HepG2 (cell line): ENCODE measurements at places on chromosomes 1 and 21. TPM values are rescaled to one million over a fixed set of nuclear protein-coding genes. Genes with fewer than 3 reads are reported as not detected.

- no peak for DNase-seq
Measured at GRCh38 chr1:53127546-53127945, 14.9 kb downstream of the SLC1A7 start.

GRCh38 chr1:64683419-64683818, 61.5 kb upstream of the RAVER2 start:
- DNase-seq, result no peak

DNA sequence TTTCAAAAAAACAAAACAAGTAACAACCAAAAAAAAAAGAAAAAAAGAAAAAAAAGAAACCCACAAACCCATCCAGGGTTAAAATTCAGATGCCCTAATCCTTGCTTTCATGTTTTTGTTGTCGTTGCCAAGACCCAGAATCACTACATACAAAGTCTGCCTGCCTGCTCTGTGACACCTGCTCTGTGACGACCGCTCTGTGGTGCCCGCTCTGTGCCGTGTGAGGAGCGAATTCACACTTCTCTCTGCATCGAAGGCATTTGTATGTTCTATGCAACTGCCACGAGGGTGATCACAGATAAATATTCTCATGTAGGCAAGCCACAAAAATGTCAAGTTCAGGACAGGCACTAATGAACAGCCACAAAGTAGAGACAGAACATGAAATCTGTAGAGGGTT, 178.6 kb downstream of the SLC45A1 start:
- DNase-seq, result no peak

DNA sequence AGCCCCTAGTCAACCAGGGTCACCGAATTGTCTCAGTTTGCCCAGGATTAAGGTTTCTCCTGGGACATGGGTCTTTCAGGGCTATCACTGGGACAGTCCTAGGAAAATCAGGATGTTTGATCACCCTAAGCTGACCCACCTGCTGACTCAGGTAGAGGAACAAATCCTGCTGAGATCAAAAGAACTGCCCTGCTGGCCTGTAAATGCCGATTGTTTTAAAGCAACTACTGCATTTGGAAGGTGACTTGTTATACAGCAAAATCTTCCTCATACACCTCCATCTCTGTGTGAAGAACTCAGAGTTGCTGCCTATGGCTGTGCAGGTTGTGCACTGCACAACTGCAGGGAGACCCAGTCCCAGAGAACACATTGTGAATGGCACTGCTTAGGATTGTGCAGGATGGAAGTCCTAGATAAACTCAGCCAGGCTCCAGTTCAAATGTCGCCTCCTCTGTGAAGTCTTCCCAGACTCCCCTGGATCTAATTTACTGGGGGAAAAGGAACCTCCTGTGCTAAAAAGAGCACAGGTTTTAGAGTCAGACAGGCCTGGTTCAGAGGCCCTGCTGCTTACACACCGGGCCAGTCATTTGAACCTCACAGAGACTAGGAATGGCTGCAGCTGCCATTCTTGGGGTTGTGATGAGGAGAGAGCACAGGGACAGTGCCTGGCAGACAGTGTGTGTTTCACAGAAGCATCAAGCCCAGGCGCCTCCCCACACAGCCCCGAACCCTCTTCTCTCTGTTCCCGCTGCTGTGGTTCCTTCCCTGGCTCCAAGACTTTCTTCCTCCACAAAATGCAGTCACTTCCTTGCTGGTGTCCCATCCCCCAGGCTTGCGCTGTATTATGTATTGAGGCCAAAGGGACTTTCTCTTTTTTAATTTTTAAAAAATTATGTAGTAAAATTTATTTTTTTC, 23.2 kb upstream of the LRP8 start:
- DNase-seq, result no peak

DNA sequence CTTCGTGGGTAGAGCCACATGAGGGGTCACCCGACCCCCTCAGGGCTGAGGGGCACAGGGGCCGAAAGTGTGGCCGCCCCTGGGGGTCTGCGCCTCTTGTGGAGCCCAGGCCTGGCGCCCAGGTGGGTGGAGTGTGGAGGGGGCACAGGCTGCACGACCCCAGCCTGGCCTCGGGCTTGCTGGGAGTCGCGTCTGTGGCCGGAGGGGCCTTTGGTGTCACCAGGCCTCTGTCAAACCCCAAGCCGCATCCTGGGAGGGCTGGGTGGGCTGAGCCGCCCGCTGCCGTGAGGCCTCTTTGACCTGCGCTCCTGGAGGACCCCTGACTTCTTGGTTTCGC, 60.7 kb downstream of the FAAP20 start:
- DNase-seq, result no peak

- no peak for DNase-seq
Measured at GRCh38 chr1:25917996-25918395, 11.8 kb upstream of the STMN1 start.

DNA sequence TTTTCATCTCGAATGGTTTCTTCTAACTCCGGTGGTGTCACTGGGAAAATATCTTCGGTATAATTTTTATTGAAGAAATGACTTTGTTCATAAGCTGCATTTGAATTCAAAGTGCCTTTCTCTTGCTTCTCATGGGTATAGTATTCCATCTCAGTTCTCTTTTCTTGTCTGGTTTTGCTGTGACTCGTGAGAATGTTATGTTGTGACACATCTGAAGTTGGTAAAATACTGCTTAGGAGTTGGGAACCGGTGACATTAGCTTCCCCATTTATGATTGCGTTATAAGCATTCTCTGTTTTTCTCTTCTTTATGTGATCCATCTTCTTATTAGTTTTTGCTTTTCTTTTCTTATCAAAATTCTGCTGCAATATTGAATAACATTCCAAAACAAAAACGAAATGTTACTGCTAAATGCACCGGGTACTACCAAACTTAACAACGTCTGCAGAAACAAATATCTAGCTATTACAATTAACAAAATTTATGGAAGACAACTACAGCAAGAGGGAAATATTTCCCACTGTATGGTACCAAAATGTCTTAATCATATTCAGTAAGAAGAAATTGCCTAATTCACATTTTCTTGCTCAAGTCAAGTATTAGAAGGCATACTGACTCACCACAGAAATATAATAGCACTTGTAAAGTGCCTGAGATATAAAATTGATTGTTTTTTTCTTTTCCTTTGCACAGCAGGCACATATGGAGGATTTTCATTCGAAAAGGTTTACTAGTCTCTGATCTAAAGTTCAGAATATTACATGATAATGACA, 15.5 kb downstream of the LRIF1 start:
- no peak for DNase-seq

- no peak for DNase-seq
Measured at GRCh38 chr1:210342986-210343780, 14.5 kb downstream of the HHAT start.

DNA sequence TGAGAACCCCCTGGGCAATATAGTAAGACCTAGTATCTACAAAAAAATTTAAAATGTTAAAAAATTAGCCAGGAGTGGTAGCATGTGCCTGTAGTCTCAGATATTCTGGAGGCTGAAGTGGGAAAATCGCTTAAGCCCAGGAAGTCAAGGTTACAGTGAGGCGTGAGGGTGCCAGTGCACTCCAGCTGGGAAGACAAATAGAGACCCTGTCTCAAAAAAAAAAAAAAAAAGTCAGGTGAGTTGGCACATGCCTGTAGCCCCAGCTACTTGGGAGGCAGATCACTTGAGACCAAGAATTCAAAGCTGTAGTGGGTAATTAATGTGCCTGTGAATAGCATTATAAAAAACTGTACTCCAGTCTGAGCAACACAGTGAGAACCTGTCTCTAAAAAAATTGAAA, 4.6 kb downstream of the BECN2 start:
- DNase-seq, result no peak

- no peak for DNase-seq
Measured at GRCh38 chr21:35348686-35349085, 299.6 kb upstream of the RUNX1 start.

DNA sequence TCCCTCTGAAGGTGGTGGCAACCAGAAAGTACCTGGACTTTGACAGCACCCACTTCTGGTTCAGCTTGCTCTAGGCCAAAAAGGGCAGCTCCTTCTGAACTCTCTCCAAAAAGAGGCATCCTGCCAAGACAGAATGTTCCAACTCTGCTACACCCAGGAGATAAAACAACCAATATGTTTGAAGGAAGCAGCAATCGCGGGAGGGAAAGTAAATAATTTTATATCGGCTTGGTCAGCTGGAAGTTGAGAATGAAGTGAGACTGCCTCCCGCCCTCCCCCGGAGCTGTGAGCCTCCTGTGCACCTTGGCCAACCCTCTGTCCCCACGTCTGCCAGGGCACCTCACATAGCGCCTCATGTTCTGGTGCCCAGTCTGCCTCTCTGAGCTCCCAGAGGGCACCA, 130.3 kb upstream of the ATP1A1 start:
- no peak for DNase-seq

DNA sequence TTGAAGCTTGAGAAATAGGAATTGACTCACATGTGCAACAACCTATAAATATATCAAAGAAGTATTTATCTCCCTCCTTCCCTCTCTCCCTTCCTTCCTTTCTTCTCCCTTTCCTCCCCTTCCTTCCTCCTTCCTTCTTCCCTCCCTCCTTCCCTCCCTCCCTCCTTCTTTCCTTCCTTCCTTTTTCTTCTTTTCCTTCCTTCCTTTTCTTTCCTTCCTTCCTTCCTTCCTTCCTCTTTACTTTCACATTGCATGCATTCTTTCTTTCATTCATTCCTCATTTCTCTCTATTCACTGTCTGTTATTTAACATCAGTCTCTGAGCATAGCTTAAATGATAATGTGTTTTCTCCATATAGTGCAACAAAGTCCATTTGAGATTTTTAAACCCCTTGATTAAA, 214.2 kb downstream of the CHRM3 start:
- DNase-seq, result no peak

DNA sequence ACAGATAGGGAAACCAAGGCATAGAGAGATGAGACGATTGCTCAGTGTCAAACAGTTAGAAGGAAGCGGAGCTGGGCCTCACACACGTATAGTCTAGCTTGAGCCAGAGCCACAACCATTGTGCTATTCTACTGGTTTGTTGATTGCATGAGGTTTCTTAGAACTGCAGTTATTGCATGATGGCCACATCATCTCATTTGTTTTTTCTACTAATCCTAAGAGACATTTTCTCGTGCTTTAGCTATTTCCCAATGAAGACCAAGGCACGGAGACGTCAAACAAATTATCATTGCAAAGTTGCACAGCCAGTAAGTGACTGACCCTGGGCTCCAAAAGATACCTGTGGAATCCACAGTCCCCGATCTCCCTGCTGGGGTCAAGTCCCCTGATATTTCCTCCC, 25.1 kb upstream of the ZNF362 start:
- DNase-seq, result no peak

GRCh38 chr1:245390975-245391374, 236.2 kb downstream of the KIF26B start:
- no peak for DNase-seq

DNA sequence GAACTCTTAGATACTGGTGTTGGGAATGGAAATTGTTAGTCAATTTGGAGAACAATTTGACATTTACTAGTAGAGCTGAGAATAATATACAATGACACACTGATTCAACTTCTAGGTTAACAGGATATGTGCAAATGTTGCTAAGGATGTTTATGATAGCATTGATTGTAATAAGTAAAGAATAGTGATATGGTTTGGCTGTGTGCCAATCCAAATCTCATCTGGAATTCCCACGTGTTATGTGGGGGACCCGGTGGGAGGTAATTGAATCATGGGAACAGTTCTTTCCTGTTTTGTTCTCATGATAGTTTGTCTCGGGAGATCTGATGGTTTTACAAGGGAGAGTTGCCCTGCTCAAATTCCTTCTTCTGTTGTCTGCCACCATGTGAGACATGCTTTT, 302.4 kb upstream of the TMPRSS15 start:
- no peak for DNase-seq

GRCh38 chr1:234934611-234935033, 194.0 kb downstream of the TOMM20 start:
- no peak for DNase-seq

Gene LORICRIN
- not detected in 2 replicates for total RNA-seq

Gene GBP4
- total RNA-seq, result not detected in 2 replicates

Gene GUCA2B
- total RNA-seq, result not detected in 2 replicates

Gene LINGO4
- 0.02 TPM in 1 of 2 replicates, not detected in the other for total RNA-seq

Gene ERG
- total RNA-seq, result not detected in 2 replicates
